ENCODE measurements at places on chromosomes 12 and 14.

GRCh38 chr12:109462868-109463692, 14.0 kb downstream of the KCTD10 start:
- DNase-seq, result no peak

DNA sequence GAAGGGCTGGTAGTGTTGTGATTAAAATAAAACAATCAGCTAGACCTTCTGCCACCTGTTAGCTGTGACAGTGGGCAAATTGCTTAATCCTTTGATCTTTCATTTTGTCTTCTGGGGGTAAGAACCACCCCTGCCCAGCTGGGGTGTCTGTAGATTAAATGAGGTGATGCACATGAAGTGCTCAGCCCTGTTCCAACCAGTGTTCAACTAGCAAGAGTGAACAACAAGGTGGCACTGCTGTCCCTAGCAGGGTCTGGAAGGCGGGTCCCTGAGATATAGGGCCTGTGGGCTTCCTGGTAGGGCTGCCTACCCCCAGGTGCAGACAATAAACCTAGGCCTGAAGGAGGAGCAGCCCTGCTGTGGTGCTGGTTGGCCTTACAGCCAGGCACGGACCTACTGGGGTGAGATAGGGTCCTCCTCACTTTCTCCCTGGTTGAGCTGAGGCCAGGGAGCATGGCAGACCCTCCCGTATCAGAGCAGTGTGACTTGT, 60.6 kb downstream of the ARL6IP4 start:
- DNase-seq, result no peak

- DNase-seq, result no peak
Observed at GRCh38 chr12:7395950-7396349, 48.0 kb downstream of the CD163L1 start.

DNA sequence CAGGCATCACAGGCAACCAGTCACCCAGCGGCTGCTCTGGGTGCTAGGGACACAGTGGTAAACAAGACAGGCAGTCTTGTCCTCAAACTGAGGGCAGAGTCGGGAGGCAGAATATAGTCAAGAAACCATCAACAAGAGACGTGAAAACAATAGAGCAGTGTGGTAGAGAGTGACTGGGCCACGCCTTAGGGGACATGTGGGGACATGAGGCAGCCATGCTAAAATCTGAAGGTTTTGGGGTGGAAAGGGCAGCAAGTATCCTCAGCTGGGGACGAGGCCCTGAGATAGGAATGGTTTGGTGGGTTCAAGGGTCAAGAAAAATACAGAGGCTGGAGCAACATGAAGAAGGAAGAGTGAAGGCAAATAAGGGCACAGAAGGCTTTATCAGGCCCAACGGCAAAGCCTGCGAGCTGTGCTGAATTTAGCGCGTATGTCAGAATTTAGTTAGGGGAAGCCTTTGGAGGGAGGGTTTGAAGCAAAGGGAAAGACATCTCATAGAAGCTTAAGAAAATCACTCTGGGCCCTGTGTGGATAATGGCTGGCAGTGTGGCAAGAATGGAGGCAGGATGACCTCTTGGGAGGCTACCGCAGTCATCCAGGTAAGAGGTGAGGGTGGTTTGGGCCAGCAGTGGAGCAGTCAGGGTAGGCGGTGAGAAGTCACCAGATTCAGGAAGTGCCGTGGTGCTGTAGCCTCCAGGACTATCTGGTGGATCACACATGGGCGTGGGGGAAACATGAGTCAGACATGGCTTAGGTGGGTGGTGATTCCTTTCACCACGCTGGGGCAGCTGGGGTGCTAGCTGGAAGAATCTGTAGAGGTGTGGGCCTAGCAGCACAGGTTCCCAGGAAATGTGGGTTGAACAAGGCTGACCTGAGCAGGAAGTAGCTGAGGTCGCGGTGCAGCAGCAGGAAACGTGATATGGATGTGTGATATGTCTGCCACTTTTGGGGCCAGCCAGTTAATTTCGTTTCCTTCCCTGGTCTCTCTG, 3.0 kb downstream of the EVL start:
- peak; percentile 93 for DNase-seq

DNA sequence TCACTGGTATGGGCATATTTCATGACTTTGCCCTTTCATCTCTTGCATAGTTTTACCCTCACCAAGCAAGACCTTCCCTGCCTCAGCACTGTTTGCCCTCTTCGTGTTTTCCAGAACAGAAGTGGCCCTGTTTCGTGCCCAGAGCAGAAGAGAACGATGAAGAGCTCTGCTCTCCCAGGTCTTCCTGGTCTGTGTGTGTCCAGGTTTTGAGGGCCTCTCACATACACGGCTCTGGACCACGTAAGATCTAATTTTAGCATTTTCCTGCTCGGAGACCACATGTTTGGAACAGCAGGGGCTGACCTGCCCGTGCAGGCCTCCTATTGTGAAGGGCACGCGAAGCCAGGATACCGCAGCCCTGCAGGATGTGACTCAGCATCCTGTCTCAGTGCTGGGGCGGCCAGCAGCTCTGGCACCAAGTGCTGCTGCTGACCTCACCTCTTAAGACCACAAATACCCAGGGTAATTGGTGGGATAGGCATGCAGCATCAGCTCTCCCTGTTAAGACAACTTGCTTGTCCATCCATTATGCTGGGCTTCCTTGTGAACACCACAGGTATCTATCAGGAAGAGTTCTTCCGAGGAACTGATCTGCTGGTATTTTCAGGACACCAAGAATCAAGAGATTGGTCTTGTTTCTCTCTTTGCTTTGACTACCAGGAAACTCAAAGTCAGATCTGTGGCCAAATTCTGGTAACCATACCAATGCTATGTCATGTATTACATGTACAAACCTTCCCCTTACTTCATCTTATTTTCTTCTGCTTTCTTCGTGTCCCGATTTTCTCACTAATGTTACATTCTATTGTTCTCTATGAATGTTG, 19.0 kb downstream of the SSH1 start:
- DNase-seq, result peak; percentile 83

DNA sequence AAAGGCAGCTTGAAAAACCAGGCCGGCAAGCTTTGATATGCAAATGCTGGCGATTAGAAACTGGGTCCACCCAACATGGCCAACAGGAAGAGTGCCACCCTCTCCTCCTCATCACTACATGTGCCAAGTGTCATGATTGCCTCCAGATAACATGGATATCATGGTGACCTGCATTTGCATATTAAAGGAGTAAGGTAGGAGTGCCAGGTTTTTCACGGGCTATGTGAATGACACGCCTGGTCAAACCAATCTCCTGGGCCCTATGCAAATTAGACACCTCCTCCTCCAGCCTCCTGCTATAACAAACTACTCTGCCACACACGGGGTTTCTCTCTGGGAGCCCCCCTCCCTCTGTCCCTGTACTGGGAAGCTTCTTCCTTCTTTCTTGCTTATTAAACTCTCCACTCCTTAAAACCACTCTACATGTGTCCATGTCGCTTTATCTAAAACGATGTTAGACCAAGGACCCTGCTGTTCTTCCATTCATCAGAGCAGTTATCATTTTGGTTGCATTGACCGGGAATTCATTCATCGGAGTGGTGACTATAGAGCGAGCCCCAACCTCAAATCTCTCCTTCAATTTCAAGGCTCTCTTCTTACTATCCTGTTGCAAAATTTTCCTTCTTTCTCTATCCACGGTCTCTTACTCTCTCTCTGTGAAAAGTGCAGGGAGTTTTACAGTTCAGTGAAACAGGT, 27.5 kb downstream of the APOBEC1 start:
- no peak for DNase-seq

DNA sequence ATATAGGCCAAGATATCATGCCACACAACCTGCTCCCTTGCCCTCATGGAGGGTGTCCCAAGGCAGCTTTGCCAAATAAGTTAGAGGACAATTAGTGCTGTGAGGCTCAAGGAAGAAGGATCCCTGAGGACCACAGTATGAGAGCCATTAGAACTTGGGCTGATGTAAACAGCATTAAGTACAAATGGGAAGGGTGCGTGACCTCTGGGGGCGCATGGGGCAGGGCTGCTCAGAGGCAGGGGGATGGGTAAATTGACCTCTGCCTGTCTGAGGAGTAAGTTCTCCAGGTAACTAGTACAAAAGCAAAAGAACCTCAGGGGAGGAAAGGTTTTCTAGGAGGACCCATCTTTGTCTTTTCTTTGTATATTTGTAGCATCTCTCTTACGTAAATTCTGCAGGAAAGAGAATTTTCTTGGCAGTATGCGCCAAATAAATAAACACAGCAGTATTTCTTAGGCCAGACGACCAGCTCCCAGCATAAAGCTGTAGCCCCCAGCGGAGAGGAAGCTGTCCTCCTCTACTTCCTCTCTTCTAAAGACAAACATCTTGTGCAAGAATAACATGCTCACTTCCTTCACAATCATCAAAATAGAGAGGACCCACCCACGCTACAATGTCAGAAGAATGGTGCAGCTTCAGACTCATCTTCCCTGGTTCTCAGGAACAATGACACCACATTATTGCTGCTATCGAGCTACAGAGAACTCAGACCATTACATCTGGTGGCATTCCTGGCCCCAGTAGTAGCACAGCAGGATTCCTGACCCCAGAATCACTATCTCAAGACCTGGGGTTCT, 16.4 kb upstream of the VWF start:
- DNase-seq, result peak; percentile 58

DNA sequence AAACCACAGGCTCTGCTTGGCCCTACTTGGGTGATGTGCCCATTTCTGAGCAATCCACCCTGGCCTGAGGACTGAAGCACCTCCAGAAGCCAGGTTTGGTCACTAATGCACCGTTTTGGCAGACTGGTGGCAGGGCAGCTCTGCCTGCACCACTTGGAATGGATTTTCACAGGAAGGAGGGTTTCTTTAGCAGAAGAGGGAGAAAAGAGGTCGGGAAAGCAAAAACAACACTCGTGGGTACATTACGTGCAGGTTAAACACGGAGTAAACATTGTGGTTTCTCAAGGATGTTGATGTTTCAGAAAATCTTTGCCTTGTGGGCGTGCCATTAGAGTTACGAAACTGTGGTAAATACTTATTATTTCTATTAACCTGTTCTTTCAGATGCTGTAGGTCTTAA, 70.8 kb downstream of the KCNA5 start:
- no peak for DNase-seq

DNA sequence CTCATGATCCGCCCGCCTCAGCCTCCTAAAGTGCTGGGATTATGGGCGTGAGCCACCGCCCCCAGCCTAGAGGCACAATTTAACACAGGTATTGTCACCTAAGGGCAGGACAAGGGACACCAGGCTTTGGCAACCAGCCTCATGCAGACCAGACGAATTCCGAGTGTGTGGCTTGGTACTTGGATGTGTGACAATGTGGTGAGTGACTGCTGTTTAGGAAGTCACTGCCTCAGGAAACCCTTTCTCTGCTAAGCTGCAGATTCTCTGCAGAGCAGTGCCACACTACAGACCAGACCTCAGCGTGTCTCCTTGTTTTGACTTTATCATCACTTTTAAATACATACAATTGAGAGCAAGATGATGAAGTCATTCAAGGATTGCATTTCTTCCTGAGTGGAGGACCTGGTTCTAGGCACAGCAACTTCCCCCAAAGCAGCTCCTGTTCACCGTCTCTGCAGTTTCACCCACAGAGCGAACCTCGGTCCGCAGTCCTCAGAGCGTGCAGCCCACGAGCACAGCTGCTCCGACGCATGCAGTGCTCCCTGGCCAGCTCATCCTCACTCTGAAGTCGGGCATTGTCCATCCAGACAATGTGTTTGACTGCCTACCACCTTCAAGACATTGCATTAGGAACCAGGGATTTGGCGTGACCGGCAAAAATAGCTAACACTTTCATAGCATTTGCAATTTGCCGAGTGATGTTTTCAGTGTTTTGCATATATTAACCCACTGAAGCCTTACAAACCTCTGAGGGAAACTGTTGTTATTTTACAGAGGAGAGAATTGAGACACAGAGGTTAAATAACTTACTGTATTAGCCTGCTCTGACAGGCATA, 235.2 kb downstream of the CHST11 start:
- DNase-seq, result no peak

- DNase-seq, result no peak
Observed at GRCh38 chr12:130641533-130642184, 74.4 kb downstream of the RIMBP2 start.

DNA sequence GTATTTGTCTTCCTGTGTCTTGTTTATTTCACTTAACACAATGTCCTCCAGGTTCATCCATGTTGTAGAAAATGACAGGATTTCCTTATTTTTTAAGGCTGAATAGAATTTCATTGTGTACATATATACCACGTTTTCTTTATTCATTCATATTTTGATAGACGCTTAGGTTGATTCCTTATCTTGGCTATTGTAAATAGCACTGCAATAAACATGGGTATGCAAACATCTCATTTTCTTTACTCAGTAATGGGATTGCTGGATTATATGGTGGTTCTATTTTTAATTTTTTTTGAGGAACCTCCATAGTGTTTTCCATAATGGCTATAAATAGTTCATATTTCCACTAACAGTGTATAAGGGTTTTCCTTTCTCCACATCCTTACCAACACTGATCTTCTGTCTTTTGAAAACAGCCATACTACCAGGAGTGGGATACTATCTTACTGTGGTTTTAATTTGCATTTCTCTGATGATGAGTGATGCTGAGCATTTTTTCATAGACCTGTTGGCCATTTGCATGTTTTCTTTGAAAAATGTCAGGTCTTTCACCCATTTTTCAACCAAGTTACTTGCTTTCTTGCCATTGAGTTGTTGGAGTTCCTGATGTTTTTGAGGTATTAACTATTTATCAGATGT, 32.8 kb downstream of the DUSP16 start:
- DNase-seq, result no peak

GRCh38 chr14:59816941-59817340, 53.6 kb downstream of the RTN1 start:
- DNase-seq, result no peak

DNA sequence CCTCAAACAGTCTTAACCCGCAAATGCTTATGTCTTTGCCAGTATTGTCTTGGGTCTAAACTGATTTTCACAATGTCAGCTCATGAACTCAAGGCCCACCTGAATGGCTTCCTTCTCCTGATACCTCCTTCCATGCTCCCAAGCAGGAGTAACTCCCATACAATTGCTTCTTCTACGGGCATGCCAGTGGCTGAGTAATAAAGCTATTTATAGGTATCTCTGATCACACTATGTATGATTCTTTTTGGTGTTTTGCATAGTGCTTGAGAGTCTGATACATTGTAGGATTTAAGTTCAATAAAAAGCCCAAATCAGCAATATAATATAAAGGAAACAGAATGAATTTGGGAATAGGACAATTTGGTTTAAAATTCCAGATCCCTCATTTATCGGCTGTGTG, 235.0 kb upstream of the DCN start:
- no peak for DNase-seq

GRCh38 chr14:45946251-45946650, 693.2 kb upstream of the MIS18BP1 start:
- DNase-seq, result no peak

DNA sequence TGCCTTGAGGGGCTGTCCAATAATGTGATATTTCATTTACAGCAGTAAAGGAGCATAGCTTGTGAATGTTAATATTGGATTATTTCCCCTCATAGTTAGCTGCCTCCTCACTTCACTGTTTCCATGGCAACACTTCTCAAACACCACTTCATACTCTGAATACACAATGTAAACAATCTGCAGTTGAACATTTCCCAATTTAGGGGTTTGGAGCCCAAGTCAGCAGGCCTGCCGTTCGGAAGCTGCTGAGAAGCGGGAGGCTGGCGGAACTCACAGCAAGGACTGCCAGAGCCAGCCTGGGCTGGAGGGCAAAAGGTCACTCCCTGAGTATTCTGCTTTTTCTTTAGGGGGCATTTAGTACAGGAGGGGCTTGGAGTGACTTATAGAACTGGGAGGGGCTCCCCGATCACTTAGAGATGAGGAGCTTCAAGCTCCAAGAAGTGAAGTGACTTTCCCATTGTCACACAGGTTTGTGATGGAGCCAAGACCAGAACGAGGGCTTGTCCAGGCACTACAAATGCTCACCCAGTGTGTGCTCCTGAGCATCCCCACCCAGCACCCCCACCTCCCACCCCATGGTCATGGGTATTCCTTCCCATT, 12.1 kb upstream of the SLC24A4 start:
- DNase-seq, result no peak

GRCh38 chr12:7151532-7151931, 21.4 kb downstream of the CLSTN3 start:
- no peak for DNase-seq

All from activated CD4-positive, alpha-beta T cell treated with anti-CD3 and anti-CD28 coated beads for 36 hours (primary cell).